Kidney (tissue), 22 donors: ENCODE measurements at places on chromosomes 3 and 15. TPM values are rescaled to one million over a fixed set of nuclear protein-coding genes. Genes with fewer than 3 reads are reported as not detected.

Gene SAMMSON
- total RNA-seq: 0.98 TPM

Gene SLC35G2
- 5.4 TPM for total RNA-seq

Gene GOLGA8G
- total RNA-seq: not detected

Gene ZNF662
- total RNA-seq: 12.8 TPM

DNA sequence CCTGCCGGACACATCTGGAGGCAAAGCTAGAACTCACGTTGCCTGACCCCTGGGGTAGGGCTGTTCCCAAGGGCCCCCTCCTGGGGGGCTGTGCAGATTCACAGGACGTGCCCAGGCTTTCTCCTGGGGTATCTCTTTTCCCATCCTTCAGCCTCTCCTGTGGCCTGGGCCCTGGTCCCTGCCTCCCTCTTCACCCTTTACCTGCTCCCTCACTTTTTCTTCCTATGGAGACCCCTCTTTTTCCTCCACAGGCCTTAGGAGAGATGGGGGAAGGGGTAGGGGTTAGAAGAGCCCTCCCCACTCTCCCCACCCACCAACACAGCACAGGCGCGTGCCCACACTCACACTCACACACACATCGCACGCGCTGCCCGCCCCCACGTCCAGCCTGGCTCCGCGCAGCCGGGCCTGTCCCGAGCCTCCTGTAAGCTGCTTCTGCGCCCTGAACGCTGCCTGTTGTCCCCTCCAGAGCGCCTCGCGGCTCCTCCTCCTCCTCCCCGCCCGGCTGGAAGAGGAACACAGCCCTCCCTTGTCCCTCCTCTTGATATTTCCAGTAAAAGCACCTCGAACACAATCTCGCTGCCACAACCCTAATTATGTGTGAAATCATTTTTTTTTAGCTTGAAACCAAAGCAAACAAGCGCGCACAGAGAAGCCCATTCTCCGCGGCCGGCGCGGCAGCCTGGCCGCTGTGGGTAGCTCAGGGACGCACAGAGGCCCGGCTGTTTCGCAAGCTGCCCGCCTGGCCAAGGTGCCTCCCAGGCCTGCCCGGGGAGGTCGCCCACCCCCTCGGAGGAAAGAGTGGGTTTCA, 33.9 kb upstream of the ACAN start:
- H3K27ac ChIP-seq: no peak overlapping the region
- H3K4me1 ChIP-seq: no peaks in the 10 kb centered on the region
- no peak overlapping the region for H3K4me3 ChIP-seq
- no peaks in the 10 kb centered on the region for H3K27me3 ChIP-seq

- no peaks in the 10 kb centered on the region for H3K27me3 ChIP-seq
- H3K36me3 ChIP-seq: no peaks in the 10 kb centered on the region
- H3K27ac ChIP-seq: no peak overlapping the region
- no peak overlapping the region for H3K4me3 ChIP-seq
- no peaks in the 10 kb centered on the region for H3K4me1 ChIP-seq
Measured at GRCh38 chr3:126570103-126570541, 11.4 kb upstream of the C3orf22 start.

- H3K4me1 ChIP-seq: no peaks in the 10 kb centered on the region
- H3K4me3 ChIP-seq: peak overlapping the region; percentile 97
- no peaks in the 10 kb centered on the region for H3K27me3 ChIP-seq
- DNase-seq: peak; percentile 40
- H3K27ac ChIP-seq: peak overlapping the region; percentile 55
- peaks cover 5% of the 10 kb centered on the region for H3K36me3 ChIP-seq
Measured at GRCh38 chr3:10248984-10249748, 907 bp downstream of the TATDN2 start.

DNA sequence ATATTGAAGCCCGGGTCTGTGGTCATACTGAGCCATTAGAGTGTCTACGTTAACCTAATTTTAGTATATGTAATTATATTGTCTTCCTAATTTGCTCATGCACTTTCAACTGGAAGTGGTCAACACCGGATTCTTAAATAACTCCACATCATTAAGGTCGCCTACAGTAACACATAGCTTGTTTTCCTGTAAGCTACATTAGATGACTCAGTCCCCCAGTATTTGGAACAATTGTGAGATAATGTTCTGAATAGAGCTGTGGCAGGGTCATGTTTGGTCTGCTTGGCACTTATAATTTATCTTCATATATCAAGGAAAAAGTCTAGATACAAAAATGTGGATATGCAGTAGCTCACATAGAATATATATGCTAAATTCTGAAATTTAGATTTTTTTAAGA, 486.2 kb downstream of the IGSF11 start:
- no peak for DNase-seq
- H3K4me3 ChIP-seq: no peak overlapping the region
- no peaks in the 10 kb centered on the region for H3K27me3 ChIP-seq

DNA sequence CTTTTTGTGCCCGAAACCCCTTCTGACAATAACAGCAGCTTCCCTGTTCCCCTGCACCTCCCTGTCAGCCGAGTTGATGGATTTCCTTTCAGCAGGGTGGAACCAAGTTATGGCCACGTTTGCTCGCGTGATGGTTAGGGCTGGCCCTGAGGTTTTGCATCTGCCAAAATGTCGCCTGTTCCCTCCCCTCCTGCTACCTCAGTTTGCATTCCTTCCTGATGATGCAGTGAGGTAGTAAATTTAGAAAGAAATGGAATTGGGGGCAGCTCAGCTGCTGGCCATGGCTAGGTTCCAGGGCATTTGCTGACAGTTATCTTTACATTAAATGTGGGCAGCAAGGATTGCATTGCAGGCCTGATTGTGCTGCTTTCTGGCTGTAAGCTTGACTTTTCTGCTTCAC, 13.2 kb downstream of the LIMD1 start:
- no peaks in the 10 kb centered on the region for H3K4me1 ChIP-seq
- H3K27me3 ChIP-seq: no peaks in the 10 kb centered on the region
- no peak overlapping the region for H3K27ac ChIP-seq
- no peak for DNase-seq
- H3K36me3 ChIP-seq: no peaks in the 10 kb centered on the region

DNA sequence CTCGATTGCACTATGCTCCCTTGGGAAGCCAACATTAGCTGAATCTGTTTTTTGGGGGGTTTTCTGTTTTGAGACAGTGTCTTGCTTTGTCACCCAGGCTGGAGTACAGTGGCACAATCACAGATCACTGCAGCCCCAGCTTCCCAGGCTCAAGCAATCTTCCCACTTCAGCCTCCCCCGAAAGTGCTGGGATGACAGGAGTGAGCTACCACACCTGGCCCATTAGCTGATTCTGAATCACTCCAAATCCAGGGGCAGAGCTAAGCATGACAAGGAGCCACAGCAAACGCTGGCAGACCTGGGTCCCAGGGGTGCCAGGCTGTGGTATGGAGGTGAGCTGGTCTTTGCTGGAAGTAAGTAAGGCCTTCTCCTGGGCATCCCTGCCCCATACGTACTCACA, 18.9 kb downstream of the POC1A start:
- no peaks in the 10 kb centered on the region for H3K36me3 ChIP-seq
- H3K4me1 ChIP-seq: no peaks in the 10 kb centered on the region
- DNase-seq: no peak
- no peak overlapping the region for H3K27ac ChIP-seq

DNA sequence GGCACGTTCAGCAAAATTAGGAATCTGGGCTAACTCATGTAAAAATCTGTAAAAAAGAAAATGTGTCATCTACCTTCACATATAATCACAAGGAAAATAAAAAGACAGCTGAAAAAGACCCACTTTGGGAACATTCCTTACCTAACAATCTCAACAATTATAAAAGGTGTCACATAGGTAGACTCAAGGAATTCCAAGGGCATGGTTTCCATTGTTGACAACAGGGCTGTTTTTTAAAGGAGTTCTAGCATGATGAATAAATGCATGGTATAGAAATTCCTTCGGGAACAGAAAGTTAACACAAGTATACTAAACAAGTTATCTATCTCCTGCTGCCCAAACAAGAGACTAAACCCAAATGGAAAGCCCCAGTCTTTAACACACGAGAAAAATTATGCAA, 184.2 kb downstream of the GREM1 start:
- no peaks in the 10 kb centered on the region for H3K36me3 ChIP-seq
- H3K27me3 ChIP-seq: no peaks in the 10 kb centered on the region
- H3K27ac ChIP-seq: no peak overlapping the region
- no peak for DNase-seq
- no peaks in the 10 kb centered on the region for H3K4me1 ChIP-seq

DNA sequence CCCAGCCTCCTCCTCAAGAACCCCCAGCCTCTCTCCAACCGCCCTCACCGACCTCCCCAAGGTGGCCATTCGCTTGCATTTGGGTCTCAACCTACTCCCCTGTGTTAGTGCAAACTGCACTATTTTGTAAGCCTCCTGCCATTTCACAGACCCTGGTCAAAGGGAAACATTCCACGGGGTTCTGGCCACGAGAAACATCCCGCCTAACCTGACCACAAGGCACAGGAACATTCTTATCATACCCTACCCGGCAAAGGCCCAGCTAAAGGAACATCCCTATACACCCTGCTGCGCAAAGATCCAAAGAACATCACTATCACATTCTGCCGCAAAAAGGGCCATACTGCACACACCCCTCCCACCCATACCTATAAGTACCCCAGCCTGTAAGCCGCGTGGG, 22.9 kb downstream of the RPSA start:
- no peak overlapping the region for H3K4me3 ChIP-seq
- no peak for DNase-seq
- H3K27ac ChIP-seq: no peak overlapping the region
- no peaks in the 10 kb centered on the region for H3K27me3 ChIP-seq
- H3K4me1 ChIP-seq: peaks cover 4% of the 10 kb centered on the region
- H3K36me3 ChIP-seq: no peaks in the 10 kb centered on the region

GRCh38 chr3:108744762-108745161, 12.4 kb downstream of the RETNLB start:
- DNase-seq: no peak
- no peaks in the 10 kb centered on the region for H3K36me3 ChIP-seq
- no peak overlapping the region for H3K4me3 ChIP-seq
- H3K4me1 ChIP-seq: no peaks in the 10 kb centered on the region
- H3K27me3 ChIP-seq: no peaks in the 10 kb centered on the region
- H3K27ac ChIP-seq: no peak overlapping the region

DNA sequence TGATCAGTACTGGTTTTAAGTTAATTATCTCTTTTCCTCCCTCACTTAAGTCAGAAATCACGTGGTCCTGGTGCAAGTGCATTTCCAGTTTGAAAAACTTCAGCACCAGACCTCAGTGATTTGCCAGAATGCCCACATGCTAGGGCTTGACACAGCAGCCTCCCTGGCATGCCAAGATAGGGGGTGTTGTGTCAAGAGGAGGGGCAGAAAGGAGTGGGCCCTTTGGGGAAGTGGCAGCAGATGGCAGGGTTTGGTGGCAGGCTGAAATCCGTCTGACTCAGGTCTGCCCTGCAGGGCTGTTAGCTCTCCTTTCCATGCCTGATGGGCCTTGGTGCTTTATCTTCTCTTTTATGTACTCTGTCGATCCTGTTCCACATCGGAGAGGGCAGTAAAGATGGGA, 23.4 kb downstream of the PXK start:
- peaks cover 3% of the 10 kb centered on the region for H3K4me1 ChIP-seq
- no peaks in the 10 kb centered on the region for H3K27me3 ChIP-seq
- no peak for DNase-seq
- no peaks in the 10 kb centered on the region for H3K36me3 ChIP-seq

DNA sequence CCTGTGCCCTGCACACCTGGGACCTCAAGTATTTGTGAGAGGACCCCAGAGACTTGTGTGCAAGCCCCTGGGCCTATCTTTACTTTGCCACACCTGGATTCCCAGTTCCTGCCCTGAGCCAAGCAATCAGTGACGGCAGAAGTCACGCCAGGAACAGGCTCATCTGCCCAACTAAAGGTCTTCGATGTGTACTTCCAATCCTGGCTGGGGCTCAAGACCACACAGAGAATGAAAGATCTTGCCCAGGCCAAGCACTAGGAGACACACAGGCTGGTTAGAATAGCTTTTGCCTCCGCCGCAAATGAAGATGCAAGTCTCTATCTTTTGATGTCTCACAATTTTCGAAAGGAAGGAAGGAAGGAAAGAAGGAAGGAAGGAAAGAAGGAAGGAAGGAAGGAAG, 228.8 kb downstream of the OCA2 start:
- H3K27ac ChIP-seq: no peak overlapping the region
- H3K4me3 ChIP-seq: no peak overlapping the region
- H3K36me3 ChIP-seq: no peaks in the 10 kb centered on the region
- H3K27me3 ChIP-seq: no peaks in the 10 kb centered on the region

DNA sequence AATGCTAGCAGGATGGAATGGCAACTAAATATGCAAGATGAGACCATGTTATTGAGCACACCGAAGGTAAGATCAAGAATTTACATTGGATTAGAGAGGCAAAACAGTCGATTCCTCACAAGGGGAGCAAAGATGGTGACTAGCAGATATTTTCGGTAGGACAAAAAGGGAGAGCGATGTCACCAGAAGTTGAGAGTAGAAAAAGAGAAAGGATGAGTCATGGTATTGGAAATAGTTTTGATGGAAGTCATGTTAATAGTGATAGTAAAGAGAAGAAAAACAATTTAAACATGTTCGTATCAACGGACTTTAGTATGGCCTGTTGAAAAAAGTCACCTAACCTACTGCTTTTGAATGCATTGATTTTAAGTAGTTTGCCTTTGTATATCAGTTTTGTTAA, 55.0 kb downstream of the UBE2E2 start:
- H3K27ac ChIP-seq: no peak overlapping the region
- DNase-seq: no peak
- no peaks in the 10 kb centered on the region for H3K4me1 ChIP-seq
- no peaks in the 10 kb centered on the region for H3K36me3 ChIP-seq
- H3K27me3 ChIP-seq: no peaks in the 10 kb centered on the region

DNA sequence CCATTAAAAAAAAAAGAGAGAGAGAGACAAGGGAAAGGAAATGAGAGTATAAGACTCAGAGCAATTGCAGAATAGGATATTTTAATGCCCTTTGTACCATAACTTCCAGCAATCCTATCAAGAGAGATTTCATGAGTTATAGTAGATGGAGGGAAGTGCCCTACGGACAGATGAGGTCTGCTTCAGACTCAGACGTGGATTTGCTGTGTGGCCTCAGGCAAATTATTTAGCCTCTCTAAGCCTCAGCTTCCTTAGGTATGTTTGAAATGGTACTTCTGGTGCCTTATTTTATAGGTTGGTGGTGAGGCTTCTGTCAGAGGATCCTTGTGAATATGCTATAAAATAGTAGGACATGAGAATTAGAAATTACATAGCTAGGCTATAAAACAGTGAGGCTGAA, 448.2 kb downstream of the EDEM1 start:
- H3K27ac ChIP-seq: no peak overlapping the region
- no peaks in the 10 kb centered on the region for H3K4me1 ChIP-seq
- DNase-seq: no peak
- H3K4me3 ChIP-seq: no peak overlapping the region
- no peaks in the 10 kb centered on the region for H3K36me3 ChIP-seq
- H3K27me3 ChIP-seq: no peaks in the 10 kb centered on the region

DNA sequence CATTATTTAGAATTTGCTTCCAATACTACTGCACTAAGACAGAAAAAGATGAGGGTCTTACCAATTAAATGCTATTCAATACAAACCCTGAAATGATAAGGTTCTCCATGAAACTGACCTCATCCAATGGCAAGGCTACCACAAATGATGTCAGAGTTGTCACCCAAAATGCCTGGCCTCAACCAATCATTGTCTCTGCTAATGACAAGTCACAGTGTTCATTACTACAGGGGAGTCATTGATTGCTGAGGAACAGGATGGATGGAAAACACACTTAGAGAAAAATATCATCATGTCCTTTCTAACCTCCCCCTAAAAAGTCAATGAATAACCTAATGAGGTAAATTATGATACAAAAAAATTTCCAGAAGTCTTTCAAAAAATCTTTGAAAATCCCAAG, 91.0 kb downstream of the FOXP1 start:
- no peak overlapping the region for H3K4me3 ChIP-seq
- no peaks in the 10 kb centered on the region for H3K4me1 ChIP-seq
- no peak overlapping the region for H3K27ac ChIP-seq
- H3K27me3 ChIP-seq: no peaks in the 10 kb centered on the region
- DNase-seq: no peak
